ENCODE measurements at places on chromosomes 2 and 18.

DNA sequence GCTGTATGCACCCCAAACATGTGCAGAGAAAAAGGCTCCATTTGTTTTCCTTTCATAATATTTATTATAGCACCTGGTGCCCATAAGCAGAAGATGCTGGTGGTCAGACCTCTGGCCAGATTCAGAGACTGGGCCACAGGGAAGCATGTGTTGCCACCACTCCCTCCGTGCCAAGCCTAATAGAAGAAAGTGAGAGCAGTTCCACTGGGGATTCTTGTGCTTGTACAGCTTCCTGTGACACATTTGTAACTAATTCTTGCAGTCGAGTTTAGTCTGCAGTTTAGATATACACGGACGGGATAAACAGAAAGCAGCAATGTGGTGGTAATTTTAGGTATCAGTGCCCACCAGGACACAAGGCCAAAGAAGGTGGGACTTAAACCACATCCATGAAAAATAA lies 135.4 kb upstream of the PIEZO2 start:
- DNase-seq, result no peak

GRCh38 chr2:215614296-215614695 lies 178.4 kb upstream of the FN1 start:
- peak; percentile 80 for DNase-seq

- DNase-seq, result no peak
These were observed 33.6 kb upstream of the B3GNT7 start for GRCh38 chr2:231361701-231362554.

GRCh38 chr2:185502351-185502750 lies 236.3 kb upstream of the FSIP2 start:
- DNase-seq, result no peak

DNA sequence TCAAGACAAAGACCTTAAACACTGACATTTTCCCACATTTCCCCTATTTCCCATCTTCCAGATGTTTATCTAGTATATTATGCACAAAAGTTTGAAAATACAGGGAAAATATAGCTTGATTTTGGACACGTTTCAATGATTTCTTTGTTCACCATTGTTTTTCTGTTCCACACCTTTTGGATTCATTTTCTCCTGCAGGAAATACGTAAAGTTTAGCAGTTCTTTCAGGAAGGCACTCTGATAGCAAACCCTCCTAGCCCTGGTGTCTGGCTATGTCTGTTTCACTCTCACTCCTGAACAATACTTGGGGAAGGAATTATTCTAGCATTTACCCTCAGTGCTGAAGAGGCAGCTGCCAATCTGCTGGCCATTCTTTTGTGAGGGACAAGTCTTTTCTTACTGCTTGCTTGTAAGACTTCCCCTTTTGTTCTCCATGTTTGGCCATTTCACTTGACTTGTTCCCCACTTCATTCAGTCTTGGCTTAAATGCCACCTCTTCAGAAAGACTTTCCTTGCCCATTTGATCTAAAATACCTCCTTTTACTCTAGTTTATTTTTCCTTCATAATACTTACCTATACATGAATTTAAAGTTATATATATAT lies 195.4 kb downstream of the RNF152 start:
- no peak for DNase-seq

DNA sequence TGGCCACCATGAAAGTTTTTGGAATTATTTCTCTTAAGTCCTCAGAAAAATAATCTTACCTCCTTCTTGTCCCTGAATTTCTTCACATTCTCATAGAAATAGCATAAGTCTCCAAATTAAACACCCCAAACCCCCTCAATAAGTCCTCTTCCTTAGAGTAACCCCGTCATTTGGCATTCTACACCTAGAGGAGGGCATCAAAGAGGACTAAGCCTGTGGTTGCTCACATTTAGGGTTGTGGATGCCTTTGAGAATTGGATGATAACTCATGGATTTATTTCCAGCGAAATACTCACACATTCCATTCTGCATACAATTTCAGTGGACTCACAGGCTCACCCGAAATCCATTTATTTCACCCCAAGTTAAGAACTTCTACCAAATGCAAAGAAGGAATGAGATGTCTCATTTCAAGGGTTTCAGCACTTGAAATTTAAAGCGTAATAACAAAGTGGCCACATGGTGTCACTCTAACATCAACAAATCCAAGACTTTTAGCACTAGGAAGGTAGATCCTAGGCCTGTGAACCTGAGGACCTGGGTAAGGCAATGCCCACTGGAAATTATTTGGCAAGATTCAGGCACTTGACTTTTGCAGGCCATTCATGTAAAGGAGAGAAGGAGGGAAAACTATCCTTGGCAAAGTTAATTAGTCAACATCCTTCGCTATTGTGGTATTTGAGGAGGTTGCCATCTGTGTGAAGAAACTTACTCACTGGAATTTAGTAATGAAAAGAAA lies 24.6 kb downstream of the DYTN start:
- DNase-seq, result peak; percentile 35

DNA sequence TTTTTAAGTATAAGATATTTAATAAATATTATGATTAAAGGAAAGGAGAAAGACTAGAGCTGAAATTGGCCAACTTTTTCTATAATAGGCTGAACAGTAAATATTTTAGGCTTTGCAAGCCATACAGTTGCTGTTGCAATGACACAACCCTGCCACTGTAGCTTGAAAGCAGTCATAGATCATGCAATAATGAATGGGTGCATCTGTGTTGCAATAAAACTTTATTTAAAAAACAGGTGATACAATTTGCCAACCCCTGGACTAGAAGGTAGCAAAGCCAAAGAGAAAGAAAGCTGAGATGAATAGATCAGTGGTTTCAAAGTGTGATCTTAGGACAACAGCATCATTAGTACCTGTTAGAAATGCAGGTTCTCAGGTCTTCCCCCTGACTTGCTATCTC lies 219.1 kb downstream of the SETBP1 start:
- no peak for DNase-seq

DNA sequence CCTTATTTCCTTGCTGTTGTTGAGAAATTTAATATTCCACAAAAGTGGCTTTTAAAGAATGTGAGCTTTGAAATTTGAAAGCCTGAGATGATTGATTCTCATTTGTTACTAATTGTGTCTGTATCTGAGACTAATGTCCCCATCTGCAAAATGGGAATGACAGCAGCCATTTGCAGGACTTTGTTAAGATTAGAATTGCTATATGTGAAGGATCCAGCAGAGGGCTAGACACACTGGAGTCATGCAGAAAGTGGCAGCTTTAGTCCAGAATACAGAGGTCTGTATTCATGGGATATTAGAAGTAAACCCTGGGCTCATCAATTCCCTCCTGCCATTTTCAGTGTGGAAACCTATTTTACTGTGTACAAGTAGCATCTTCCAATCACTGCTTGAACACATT lies 296.5 kb upstream of the GYPC start:
- DNase-seq, result no peak

GRCh38 chr18:48541747-48542400 lies 3.0 kb downstream of the CTIF start:
- DNase-seq, result no peak

- peak; percentile 21 for DNase-seq
These were observed 558.3 kb upstream of the GCFC2 start for GRCh38 chr2:76268902-76269620.

- no peak for DNase-seq
These were observed 1169.2 kb upstream of the NXPH2 start for GRCh38 chr2:139949242-139949972.

GRCh38 chr2:223601932-223602666 lies at the start of gene SCG2:
Gene SCG2 (minus strand): TSS chr2:223602361. CDS start chr2:223599282, 3,079 bp downstream.
- DNase-seq, result peak; percentile 85

GRCh38 chr2:39266139-39266805 lies 22.5 kb upstream of the CDKL4 start:
- DNase-seq, result no peak

GRCh38 chr18:31056296-31056695 lies 13.8 kb upstream of the DSC3 start:
- DNase-seq, result no peak

DNA sequence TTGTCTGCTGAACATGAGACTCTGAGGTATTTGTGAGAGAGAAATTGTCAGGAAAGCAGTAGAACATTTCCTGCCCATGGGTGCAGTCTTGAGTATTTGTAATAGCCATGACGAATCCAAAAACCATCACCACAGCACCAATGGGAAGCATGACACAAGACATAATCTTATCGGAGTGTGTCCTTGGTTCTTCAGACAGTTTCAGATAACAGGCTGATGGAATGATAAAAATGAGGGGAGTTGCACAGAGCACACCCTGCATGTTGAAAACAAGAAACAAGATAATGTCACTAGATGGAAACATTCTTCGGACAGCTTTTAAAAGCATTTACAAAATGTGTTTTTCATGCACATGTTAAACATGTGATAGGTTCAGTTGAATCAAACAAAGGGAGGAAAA lies 56.9 kb downstream of the SLC38A11 start:
- DNase-seq, result no peak

- DNase-seq, result no peak
These were observed 21.5 kb upstream of the SPRED2 start for GRCh38 chr2:65453916-65454315.

Measured in NCI-H146 (cell line).